ENCODE measurements at places on chromosomes 13 and 19. TPM values are rescaled to one million over a fixed set of nuclear protein-coding genes. Genes with fewer than 3 reads are reported as not detected.

The SLC10A2 gene
- 7.9 TPM for polyA plus RNA-seq

The OR10H5 gene
- polyA plus RNA-seq: 0.15 TPM

GRCh38 chr19:40604171-40604646 lies 3.0 kb downstream of the LTBP4 start:
- DNase-seq: no peak

GRCh38 chr13:111401151-111401550 lies 80.7 kb downstream of the TEX29 start:
- no peak for DNase-seq
